ENCODE measurements at places on chromosomes 2 and 18.
A peak's percentile ranks its signal among the peaks of the same experiment; 100 is the strongest.

DNA sequence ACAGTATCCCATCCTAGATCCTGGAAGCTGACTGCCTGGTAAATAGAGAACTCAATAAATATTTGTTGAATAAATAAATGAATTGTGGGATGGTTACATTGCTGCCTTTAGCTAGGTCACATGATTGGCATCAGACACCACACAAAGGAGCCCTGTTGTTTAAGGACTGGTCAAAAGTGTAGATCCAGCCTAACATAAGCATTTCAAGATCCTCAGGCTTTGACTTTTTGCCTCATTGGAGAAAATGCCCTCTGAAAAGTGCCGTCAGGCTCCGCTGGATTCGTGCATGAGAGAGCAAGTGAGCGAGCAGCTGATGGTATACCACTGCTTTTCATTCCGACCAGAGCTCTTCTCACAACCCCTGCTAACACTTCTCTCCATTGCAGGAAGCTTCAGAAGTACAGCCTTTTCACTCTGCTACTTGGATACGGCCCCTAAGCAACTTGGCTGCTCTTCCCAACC lies 1.3 kb upstream of the ZNF24 start:
- no peak for DNase-seq

GRCh38 chr18:62450546-62451410 lies 72.0 kb upstream of the ZCCHC2 start:
- peak; percentile 68 for DNase-seq

GRCh38 chr2:16123856-16124780 lies 183.8 kb downstream of the MYCN start:
- no peak for DNase-seq

GRCh38 chr2:33444967-33445366 lies 31.5 kb upstream of the RASGRP3 start:
- DNase-seq, result no peak

DNA sequence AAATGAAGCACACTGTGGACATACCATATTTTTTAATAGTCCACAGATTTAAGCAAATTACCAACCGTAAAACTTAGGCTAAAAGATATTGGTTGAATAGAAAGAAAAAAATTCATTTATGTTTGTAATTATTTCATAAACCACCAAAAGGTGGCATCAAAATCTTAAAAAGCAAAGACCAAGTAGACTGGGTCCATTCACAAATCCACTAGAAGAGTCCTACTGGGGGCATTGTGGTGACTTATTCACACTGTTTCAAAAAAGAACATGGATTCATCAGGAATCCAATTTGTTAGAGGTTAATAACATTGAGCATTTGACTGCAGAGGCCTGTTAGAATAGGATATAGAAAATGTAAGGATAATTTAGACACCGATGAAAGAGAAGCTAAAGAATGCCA lies 194.9 kb upstream of the KYNU start:
- DNase-seq, result peak; percentile 2

- DNase-seq, result no peak
These were observed 90.1 kb downstream of the CAPN13 start for GRCh38 chr2:30717081-30717650.

DNA sequence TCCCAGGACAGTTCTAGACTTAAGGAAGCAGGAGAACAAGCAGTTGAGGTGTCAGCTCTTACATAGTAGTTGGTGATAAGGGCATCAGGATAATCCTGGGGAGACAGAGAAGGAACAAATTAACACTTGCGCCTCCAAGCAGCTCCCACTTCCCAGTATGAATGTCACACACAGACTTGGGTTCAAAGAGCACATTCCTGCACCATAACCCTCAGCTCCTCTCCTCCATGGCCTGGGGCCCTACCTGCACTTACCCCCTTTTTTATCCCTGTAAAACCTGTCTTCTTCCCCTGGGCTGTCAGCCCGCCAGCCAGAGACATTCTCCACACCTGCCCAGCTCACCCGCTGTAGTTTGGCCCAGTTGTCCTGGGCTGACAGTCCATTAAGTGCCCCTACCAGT lies 3.9 kb upstream of the UCN start:
- DNase-seq, result no peak

- no peak for DNase-seq
These were observed 223.8 kb downstream of the RIT2 start for GRCh38 chr18:42891705-42892104.

DNA sequence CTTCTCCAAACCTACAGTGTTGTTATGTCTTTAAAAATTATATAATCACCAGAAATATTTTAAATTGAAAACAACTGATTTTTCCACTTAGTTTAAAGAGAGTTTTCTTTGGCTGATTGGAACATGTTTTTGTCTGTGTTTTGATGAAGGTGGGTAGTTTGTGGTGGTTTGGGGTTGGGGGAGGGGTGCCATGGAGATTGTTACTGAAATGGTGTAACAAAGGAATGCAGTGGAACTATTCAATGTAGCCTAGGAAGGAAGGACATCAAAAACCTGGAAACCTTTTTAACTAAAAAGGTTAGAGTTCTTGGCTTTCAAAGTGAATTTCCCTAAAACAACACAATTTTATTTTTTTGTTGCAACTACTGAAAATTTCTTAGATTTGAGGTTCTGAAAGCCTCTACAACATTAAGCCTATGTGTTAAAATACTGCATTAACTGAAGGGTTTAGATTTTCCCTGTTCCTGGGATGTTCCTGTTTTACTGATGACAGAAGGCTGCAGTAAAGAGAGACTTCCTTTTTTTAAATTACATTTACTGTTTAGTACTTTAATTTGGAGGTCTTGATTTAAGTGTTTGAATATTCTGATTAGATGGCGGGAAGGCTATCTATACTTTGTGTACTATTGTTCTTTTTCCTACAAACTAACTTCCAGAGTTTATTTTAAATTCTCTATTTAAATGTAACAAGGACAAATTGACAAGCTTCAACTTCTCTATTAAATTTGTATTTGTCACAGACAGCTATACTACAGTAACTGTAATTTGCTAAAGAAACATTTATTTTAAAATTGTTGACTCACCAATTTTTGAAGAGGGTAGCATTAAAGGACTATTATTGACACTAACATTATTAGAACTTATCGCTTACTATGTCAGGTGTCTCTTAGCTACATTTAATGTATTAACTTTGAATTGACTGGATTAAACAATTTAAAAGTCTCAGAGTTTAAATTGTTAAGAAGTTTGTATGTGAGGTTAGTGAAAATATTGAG lies 87.7 kb downstream of the LIMS1 start:
- DNase-seq, result no peak

- DNase-seq, result no peak
These were observed 49.4 kb downstream of the POLE4 start for GRCh38 chr2:75007819-75008218.

GRCh38 chr2:22912398-22912797 lies 472.6 kb upstream of the KLHL29 start:
- no peak for DNase-seq

DNA sequence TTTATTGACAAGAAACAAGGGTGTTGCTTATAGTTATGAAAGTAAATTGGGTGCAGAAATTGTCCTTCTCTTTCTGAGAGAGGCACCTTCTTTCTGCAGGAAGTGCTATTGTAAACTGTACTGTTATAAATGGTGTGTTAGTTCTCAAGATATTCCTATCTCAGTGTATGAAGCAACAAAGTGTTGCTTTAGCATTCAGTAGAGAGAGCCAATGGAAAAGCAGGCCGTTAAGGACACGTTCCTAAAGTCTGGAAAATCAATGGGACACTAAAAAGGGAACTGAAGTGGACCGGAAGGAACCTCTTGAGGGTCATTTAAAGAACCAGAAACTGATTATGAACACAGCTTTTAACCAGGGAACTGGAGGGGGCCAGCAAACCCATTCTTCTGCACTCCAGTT lies 510.0 kb upstream of the ZEB2 start:
- DNase-seq, result no peak

Measured in HTR-8/SVneo (cell line).